Stimulated activated CD4-positive, alpha-beta T cell treated with anti-CD3 and anti-CD28 coated beads, Interleukin-2, amount 100 ng/mL, for 24 hours (primary cell): ENCODE measurements at places on chromosomes 1 and 21.

GRCh38 chr1:12157366-12158231 lies 9.2 kb upstream of the TNFRSF1B start:
- peak; percentile 57 for DNase-seq

- DNase-seq = no peak
Observed at GRCh38 chr1:99674115-99675064, 28.5 kb downstream of the PALMD start.

DNA sequence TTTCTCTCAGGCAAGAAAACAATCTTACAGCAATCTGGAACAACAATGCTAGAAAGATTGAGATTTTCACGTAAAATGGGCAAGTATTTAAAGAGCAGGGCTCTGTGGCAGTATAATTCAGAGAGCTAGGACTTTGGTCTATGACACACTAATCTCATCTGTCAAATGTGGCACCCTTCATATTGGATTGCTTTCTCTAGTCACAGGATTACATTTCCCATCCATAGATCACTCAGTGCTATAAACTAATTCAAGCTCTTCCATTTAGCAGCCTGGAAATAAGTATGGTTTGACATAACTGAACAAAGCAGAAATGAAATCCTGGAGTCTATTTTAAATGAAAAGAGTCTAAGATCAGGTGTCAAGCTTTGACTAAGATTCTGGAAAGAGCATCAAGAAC lies 263.1 kb upstream of the TMPRSS15 start:
- DNase-seq = no peak

DNA sequence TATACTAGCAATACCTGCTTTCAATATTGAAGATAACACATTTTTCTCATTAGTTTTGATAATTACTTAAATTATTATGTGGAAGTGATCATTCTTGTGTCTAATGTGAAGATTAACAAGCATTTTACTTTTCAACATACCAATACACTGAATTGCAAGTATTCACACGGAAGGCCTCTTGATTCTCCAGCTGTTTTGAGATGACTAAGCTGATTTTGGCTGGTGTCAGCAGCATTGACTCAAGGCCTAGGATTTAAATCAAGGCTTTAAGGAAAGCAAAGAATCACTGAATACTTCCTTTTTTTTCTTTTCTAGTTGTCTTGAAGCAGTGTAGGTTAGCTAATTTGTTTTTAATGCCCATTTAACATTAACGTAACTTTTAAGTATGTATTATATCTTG lies 373.7 kb downstream of the SRGAP2C start:
- no peak for DNase-seq

- DNase-seq = peak; percentile 54
Observed at GRCh38 chr1:66445492-66446181, 88.3 kb upstream of the SGIP1 start.
